ENCODE measurements at places on chromosomes 1 and 21.

GRCh38 chr1:225427235-225428067 is at the start of gene LBR:
TSS of gene LBR (minus strand) at chr1:225428038. CDS start at chr1:225424075, 3,963 bp downstream.
- no peak for DNase-seq

DNA sequence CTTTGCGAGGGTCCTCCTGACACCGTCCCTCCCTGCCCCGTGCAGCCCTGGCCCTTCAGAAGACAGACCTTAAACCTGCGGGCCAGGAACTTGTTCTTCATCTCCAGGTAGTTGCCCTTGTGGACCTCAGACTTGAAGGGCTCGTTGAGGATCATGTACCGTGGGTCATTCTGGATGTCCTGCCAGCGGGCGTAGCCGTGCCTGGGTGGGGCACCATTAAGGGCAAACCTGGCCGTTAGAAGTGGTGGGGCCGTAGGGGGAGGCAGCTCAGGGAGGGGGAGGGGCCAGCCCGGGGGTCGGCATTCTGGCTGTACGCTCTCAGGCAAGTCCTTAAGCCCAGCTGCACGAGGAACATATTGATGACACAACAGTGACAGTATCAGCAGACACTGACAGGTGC is 64.6 kb downstream of the KCNAB2 start:
- DNase-seq, result no peak

DNA sequence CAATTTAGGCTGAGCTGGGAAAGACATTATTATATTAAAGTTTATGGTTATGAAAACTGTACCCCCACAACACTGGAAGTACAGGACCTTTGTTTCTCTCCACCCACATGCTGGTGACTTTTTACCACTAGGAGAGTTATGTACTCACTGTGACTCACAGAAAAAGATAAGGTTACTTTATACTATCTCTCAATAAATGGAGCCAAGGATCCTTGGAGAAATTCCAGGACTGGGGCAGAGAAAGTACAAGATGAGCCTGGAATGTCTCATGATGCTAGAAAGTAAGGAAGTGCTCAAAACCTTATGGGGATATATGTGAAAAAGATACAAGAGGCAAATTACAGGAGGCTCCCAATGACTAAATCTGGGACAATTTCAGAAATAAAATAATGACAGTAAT is 63.9 kb upstream of the C1orf105 start:
- no peak for DNase-seq

DNA sequence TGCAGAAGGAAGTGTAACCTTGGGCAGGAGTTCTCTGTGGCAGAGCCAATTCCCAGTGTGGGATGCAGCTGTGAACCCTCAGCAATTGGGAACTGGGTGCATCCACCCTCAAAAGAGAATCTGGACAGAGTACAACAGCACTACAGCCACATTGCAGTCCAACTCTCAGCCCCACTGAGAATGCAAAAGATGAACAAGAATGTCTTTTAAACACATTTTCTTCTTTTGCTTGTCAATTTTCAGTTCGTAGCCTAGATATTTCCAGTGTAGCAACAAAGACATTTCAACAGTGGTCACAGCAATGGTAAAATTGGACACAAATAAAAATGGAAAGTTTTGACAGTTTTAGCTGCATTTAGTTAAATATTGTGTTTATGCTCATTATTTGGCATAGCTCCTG is 114.0 kb upstream of the APP start:
- no peak for DNase-seq

DNA sequence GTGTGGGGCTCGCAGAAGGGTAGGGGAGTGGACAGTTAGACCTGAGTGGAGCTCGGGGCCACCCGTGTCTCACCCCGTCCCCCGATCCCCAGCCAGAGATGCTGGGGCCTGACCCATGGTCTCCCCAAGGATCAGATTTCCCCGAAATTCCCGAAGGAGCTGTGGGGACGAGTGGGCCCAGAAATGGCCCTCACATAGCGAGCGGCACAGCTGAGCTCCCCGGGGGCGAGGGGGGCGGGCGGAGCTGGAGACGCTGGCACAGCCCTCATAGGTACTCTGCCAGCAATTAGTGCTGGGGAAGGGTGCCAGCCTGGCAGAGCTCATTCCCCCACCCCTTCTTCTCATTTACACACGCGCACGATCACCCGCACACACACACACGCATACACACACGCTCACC is 9.2 kb downstream of the CASZ1 start:
- DNase-seq, result no peak

GRCh38 chr1:23369335-23370013 is at the start of gene ZNF436:
TSS of gene ZNF436 (minus strand) at chr1:23369836. CDS start at chr1:23368005, 1,831 bp downstream.
- no peak for DNase-seq

DNA sequence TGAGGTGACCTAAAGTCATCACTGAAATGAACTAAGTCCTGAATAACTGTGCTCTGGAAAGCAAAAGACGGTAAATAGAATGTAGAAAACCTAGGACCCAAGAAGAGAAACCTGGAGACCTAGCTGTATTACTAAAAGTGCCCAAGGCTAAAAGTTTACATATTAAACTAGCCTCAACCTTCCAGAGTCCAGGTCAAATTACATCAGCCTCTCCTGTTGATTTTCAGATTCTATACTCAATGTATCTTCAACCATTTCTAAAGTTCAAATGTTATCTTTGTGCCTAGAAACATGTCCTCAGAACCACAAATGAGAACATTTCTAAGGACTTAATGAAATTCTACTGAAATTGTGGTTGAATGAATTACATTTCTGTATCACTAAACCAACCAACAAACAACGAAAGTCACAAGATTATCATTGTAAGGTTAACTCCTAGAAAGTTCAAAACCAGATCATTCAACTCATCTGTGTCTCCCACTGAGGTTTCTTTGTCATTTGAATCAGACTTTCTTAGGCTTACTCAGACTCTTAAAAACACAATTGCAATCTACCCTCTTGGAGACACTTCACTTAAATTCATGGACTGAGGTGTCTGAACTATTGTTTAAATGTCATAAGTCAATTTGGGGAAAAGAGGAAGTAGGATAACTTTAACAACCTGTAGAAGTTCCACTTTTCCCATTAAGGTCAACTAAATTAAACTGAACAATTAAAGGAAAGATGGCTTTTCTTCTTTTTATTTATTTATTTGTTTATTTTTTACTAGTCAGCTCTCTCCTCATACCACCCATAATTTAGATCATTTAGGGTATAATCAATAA is 207.7 kb downstream of the BARHL2 start:
- DNase-seq, result no peak

DNA sequence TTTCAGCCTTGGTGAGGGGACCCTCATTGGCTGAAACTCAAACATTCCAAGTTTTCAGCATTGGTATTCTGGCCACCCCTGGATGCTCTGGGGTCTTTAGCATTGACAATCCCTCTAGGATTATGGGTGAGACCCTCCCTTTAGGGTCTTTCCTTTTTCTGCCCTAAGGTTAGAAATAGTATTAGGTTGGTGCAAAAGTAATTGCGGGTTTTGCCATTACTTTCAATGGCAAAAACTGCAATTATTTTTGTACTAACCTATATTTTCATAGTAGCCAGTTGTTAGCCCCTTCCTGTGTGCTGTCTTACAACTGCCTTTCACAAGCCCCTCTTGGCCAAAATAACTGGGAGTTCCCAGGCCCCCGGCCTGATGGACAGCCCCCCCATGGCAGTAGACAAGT is 648.4 kb downstream of the PTPRU start:
- no peak for DNase-seq

DNA sequence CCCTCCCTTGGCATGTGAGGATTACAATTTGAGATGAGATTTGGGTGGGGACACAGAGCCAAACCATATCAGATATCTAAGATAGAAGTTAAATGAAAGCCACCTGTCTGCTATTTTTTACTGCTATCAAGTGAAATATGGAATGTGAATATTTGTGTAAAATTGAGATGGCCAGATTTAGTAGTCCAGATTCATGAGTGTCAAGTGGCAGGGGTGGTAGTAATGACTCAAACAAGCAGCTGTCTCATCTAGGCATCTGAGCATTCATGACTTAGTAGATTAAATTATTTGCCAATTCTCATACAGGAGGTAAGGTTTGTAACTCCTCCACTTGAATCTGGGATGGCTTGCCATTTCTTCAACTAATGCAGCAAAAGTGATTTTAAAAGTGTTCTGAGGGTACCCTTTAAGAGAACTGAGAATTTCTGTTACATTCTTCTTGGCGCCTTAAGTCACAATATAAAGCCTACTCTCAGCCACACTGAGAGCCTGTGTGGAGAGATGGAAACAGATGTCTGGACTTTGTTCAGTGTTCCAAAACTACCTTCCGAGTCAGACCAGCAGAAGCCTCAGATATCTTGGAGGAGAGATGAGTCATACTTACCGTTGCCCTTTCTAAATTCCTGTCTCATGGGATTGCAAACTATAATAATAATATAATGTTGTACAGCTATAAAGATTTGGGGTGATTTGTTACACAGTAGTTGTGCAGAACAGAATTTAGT is 1065.6 kb upstream of the TMPRSS15 start:
- no peak for DNase-seq

GRCh38 chr1:2119886-2120285 is 69.7 kb downstream of the PRKCZ start:
- no peak for DNase-seq

GRCh38 chr1:47532921-47533792 is 95.3 kb downstream of the FOXD2 start:
- DNase-seq, result no peak

GRCh38 chr1:9690440-9691107 is 39.0 kb downstream of the PIK3CD start:
- no peak for DNase-seq

GRCh38 chr1:116948046-116948445 is 38.3 kb downstream of the PTGFRN start:
- no peak for DNase-seq

DNA sequence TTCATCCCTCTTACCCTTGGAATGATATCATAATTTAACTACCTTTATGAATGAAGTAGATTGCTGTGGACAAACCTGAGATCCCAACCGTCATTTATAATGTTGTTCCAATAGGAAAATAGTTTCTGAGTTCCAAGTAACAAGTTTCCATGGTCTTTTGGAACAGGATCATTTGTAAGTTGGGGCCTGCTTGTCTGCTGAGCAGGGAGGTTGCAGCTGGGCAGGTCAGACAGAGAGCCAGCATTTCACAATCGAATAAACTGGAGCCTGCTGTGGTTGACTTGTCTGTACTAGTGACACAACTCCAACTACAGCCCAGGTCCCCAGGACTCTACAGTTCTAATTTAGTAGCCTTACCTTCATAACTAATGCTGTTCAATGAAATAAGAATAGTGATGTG is 18.6 kb upstream of the RALGPS2 start:
- DNase-seq, result no peak

- no peak for DNase-seq
Measured at GRCh38 chr1:208151728-208152598, 92.2 kb downstream of the PLXNA2 start.

DNA sequence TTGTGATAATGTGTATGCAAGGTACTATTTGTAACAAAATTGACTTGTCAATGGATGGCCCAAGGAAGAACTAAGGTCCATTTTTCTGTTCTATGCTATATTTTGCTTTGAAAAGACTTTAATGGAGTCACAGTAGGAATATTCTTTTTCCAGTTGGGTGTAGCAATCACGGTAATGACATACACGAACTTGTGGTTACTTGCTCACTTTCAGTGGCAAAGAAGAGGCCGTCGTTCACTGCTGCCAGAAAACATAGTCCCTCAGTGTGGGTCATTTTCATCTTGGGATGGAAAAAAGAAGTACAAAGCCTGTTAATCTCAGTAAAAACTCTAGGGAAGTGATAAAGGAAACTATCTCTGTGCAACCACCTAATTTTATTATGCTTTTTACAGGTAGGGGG is 47.8 kb upstream of the LAMC2 start:
- DNase-seq, result no peak

DNA sequence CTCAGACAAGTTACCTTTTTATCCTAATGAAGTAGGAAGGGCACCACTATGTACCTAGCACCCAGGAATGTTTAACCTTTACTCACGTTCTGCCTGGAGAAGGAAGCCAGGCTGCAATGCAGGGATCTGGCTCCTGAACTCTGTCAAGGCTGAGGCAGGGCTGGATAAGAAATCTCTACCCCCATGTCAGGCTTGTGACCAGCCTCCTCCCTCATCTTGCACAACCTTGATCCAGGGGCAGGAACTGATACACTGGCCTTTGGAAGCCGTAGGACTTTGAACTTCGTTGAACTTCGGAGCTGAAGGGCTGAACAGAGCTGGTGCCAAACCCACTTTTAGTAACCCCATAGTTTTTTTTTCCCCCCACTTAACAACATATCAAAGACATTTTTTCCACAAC is 8.0 kb upstream of the AKR1A1 start:
- DNase-seq, result no peak

DNA sequence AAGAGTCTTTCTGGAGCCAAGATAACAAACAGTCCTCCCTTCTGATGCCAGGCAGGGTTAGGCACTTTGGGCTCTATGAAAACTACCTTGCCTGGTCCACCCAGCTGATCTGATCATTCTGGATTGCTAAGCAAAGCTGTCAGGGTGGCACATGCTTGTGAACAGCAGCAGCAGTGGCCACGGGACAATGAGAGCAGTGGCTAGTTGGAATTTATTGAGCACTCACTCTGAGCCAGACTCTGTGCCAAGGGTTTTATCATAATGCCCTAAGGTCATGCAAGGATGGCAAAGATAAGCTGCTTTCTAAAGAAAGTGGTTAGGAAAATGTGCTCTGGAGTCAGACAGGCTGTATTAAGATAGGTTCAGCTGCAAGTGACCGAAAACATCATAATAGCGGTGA is 390.4 kb upstream of the VAMP3 start:
- DNase-seq, result no peak

- DNase-seq, result no peak
Measured at GRCh38 chr1:206081856-206082255, 28.9 kb downstream of the RHEX start.

DNA sequence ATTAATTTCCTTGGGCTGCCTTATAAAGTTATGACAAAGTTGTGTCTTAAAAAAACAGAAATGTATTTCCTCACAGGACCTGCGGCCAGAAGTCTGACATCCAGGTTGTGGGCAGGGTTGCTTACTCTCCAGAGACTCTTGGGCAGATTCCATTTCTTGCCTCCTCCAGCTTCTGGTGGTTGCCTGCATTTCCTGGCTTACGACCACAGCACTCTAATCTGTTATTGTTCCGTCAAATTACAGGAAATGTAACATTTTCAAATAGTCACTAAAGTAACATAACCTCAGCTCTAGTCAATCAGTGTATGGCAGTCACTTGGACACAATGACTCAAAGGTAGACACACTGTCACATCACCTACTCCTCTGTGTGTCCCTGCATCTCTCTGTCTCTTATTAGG is 226.8 kb downstream of the DNAH14 start:
- no peak for DNase-seq

DNA sequence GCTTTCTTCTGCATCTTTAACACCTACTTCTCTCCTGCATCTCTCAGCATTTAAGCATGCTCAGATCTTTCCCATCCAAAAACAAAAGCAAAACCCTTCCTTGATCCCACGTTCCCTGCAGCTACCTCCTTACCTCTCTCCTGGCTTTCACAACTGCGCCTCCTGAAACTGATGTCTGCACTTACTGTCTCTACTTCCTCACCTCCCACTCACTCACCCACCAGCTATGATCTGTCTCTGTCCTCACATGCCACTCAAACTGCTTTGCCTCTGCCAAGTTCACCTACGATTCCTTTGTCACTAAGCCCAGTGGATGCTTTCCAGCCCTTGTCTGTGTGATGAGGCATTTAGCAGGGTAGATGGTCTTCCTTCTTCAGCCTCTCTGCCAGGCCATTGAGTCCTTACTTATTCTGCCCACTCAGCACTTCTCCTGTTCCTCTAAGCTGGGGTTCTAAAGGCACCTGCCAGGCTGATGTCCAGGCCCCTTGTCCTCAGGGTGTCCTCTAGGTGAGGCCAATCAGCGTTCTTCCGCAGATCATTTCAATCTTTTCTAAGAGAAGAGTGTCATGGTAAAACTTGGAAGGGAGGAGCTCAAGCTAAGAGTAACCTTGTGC is 10.0 kb upstream of the GJB3 start:
- DNase-seq, result no peak

GRCh38 chr1:228299211-228299610 is 91.4 kb downstream of the OBSCN start:
- no peak for DNase-seq

Data from iPS DF 6.9 (cell line).